ENCODE measurements at places on chromosomes 16 and 17.

GRCh38 chr16:84117494-84117843 lies 727 bp upstream of the MBTPS1 start:
- no peak for DNase-seq

DNA sequence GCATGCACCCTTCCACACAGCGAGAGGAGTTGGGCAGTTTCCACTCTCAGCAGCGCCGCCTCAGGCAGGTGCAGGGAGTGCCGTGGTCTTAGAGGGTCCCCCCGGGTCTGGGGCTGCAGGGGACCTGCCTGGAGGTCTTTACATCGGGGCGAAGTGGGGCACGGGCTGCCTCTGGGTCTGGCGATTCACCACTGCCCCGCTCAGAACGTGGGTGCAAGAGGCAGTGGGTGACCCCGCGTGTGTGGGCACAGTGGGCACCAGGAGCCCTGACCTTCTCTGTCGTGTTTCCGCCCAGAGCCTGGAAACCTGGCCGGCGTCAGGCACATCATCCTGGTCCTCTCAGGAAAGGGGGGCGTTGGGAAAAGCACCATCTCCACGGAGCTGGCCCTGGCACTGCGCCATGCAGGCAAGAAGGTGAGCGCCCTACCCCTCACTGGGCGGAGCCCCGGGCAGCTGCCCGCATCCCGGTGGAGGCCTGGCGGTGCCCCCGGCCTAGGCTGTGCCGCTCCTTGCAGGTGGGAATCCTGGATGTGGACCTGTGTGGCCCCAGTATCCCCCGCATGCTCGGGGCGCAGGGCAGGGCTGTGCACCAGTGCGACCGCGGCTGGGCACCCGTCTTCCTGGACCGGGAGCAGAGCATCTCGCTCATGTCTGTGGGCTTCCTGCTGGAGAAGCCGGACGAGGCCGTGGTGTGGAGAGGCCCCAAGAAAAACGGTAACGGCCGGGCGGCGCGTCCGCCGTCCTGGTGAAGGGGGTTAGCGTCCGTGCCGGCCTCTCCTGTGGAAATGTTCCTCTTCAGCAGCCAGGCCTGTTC lies 3.7 kb downstream of the NUBP2 start:
- DNase-seq = no peak

DNA sequence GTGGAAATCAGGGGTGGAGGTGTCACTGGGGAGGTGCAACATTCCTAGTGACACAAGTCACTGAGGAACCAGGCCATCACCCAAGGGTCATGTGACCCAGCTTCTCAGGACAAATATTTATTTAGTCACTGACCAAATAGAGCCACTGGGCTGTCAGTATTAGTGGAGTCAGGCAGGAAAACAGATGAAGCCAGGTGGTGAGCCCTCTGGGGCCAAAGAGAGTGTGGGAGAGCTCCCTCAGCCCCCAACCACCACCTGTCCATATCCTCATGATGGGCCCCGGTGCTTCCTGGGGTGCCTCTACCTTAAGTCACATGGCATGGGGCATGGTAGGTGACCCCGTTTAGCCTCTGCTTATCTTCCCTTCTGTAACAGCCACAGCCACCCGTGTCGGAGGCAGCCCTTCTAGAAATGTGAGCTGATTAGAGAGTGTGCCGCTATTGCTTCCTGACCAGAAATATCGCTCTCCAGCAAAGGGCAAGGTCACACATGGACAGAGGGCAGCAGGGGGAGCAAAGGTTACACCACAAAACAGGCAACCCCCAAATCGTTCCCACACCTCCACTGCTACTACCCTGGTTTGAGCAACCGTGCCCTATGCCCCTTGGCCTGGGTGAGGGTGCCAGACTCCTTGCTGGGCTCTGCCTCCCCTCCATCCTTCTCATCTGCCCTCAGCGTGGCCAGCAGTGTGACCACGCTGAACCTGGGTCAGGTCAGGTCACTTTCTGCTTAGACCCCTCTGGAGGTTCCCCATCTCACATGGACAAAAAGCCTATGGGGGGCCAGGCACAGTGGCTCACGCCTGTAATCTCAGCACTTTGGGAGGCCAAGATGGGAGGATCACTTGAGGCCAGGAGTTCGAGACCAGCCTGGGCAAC lies 8.6 kb upstream of the AKTIP start:
- DNase-seq = no peak

GRCh38 chr17:57247261-57247660 lies 9.1 kb upstream of the MSI2 start:
- no peak for DNase-seq

- DNase-seq = peak; percentile 67
Measured at GRCh38 chr17:79997011-79997660, 38.5 kb downstream of the TBC1D16 start.

Measured in T follicular helper cell (primary cell).